ENCODE measurements at places on chromosomes 3 and 15. TPM values are rescaled to one million over a fixed set of nuclear protein-coding genes. Genes with fewer than 3 reads are reported as not detected.

- no peak for DNase-seq
These were observed at the start of gene CIDEC for GRCh38 chr3:9879830-9880549. Gene CIDEC (minus strand): TSS chr3:9880253. CDS start chr3:9878486, 1,767 bp downstream.

DNA sequence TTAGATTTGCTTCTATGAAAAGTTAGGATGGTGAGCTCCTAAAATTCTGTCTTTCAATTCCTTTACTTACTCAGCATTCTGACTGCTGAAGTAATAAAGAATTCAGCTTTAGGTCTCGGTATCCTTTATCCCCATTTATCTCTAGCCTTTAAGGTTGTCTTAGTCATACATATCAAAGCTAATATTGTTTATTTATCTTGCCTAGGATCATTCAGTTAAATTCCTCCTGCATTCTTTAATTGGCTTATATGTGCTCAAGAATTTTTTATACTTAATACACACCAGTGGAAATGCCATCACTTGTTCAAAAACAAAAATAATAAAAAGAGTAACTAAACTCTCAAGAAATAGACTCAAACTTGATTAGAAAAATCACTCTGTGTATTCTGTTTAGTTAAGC, 507.0 kb downstream of the ZPLD1 start:
- no peak for DNase-seq

CRTC3 gene
- 23.1 TPM for total RNA-seq

DNA sequence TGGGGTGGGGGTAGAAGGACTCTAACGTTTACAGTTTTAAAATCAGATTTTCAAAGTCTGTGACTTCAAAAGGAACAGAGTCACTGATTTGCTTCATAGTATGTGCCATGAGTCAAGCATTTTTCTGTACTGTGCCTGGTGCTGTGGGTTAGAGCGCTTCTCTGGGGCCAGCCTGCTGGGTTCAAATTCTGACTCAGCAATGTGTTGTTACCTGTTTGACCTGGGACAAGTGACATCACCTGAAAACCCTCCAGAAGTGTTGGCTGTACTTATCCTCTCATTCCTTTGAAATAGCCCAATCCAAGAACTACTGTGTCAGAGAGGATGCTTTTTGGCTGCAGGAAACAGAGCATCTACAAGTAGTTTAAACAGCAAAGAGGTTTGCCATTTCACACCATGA, 101.7 kb downstream of the LSM3 start:
- DNase-seq, result no peak

CCR9 gene
- total RNA-seq, result not detected

C2CD4A gene
- not detected for total RNA-seq

GOLGA6A gene
- total RNA-seq, result not detected

TERC gene
- total RNA-seq, result 1.7 TPM

- DNase-seq, result no peak
These were observed 22.2 kb upstream of the GOLIM4 start for GRCh38 chr3:168117853-168118313.

GRCh38 chr3:52608337-52608736, 71.9 kb downstream of the UQCC5 start:
- DNase-seq, result no peak

DNA sequence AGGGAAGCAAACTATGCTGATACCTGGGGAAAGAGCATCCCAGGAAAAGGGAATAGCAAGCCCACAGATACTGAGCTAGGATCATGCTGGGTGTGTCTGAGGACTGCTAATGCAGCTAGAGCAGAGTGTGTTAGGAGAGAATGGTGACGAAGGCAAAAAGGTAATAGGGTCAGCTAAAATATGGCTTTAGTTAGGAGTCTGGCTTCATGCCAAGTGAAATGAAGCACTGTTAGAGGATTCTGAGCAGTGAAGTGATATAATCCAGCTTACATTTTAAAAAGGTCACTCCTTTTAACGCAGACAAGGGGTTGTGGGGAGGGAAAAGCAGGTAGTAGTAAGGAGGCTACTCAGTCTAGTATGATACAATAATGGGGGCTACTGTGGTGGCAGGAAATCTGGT, 30.4 kb downstream of the SECISBP2L start:
- no peak for DNase-seq

UCN2 gene
- total RNA-seq, result not detected

GRCh38 chr3:15958692-15959433, 161.1 kb upstream of the ANKRD28 start:
- DNase-seq, result no peak

EPHB1 gene
- 0.85 TPM for total RNA-seq

DNA sequence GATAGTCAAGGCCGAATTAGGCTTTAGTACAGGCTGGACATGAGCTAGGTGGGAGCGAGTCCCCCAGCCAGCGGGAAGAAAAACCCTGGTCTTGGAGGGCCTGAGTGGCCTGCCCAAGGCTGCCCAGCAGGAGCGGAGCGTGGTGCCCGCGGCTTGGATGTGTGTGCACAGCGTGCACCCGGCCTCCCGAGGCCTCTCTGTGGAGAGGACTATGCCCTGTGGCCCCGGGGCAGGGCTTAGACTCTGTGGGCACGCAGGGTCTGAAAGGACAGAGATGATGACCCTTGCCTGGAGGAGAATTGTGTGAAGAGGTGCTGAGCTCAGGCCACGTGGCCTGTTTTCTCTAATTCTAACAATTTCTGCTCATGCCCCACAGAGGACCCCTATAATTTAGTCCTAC, 124.6 kb upstream of the IQSEC1 start:
- no peak for DNase-seq

BCL2A1 gene
- 1.8 TPM for total RNA-seq

- no peak for DNase-seq
These were observed 37.8 kb downstream of the MINDY4B start for GRCh38 chr3:150867434-150867833.

- no peak for DNase-seq
These were observed 27.1 kb downstream of the SLC12A1 start for GRCh38 chr15:48233246-48233645.

MYO1E gene
- 32.1 TPM for total RNA-seq

CGNL1 gene
- 16.8 TPM for total RNA-seq

RTP1 gene
- total RNA-seq, result not detected

ALPK3 gene
- 75.7 TPM for total RNA-seq

Measured in left cardiac atrium (tissue), 4 donors.